ENCODE measurements at places on chromosomes 3 and 15. TPM values are rescaled to one million over a fixed set of nuclear protein-coding genes. Genes with fewer than 3 reads are reported as not detected.
A peak's percentile ranks its signal among the peaks of the same experiment; 100 is the strongest.

Gene CPNE4
- not detected for total RNA-seq

Gene MEIS2
- 28.3 TPM for total RNA-seq

DNA sequence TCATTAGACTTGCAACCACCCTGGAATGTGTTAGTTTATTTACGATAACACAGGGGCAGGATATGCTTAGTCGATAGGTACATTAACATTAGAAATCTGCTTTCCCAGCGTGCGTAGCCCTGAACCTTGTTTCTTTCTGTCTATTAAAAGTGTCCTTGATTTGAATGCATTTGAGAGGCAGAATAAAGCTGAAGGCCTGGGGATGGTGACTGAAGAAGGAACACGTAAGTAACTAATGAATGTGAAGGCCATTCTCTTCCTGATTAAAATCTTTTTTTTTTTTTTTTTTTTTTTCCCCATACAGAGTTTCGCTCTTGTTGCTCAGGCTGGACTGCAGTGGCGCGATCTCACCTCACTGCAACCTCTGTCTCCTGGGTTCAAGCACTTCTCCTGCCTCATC, 142.8 kb upstream of the CHRM5 start:
- H3K27ac ChIP-seq, result no peak overlapping the region
- H3K4me3 ChIP-seq, result no peak overlapping the region
- no peaks in the 10 kb centered on the region for H3K27me3 ChIP-seq
- DNase-seq, result no peak

- no peaks in the 10 kb centered on the region for H3K27me3 ChIP-seq
- H3K36me3 ChIP-seq, result peaks cover 1% of the 10 kb centered on the region
- no peak for DNase-seq
- peaks cover 8% of the 10 kb centered on the region for H3K4me1 ChIP-seq
Observed at GRCh38 chr15:64478863-64479262, 18.5 kb downstream of the ZNF609 start.

- H3K27ac ChIP-seq, result peak overlapping the region; percentile 91
- H3K4me1 ChIP-seq, result peaks cover 53% of the 10 kb centered on the region
- H3K4me3 ChIP-seq, result peak overlapping the region; percentile 93
- no peaks in the 10 kb centered on the region for H3K27me3 ChIP-seq
- no peaks in the 10 kb centered on the region for H3K36me3 ChIP-seq
Observed at GRCh38 chr15:80989081-80989517, 520 bp downstream of the MESD start.
